ENCODE measurements at places on chromosomes 3 and 15. TPM values are rescaled to one million over a fixed set of nuclear protein-coding genes. Genes with fewer than 3 reads are reported as not detected.

- H3K36me3 ChIP-seq, result 0 out of 2 replicates have a peak, but pooled peaks cover 6% of the 10 kb centered on the region
- H3K27ac ChIP-seq, result peak overlapping the region; percentile 24
- peak overlapping the region; percentile 98 for H3K4me3 ChIP-seq
- no peak for DNase-seq
- H3K4me1 ChIP-seq, result peaks cover 44% of the 10 kb centered on the region
Measured at GRCh38 chr3:108223928-108224327, 1.7 kb upstream of the IFT57 start.

- peak overlapping the region; percentile 83 for H3K27ac ChIP-seq
- H3K4me1 ChIP-seq, result peaks cover 32% of the 10 kb centered on the region
- no peaks in the 10 kb centered on the region for H3K36me3 ChIP-seq
- DNase-seq, result no peak
Measured at GRCh38 chr3:23711916-23712494, 93.8 kb upstream of the UBE2E1 start.

The PGBD4 gene
- total RNA-seq, result 2.6 TPM

The CD96 gene
- not detected for total RNA-seq

The MTMR10 gene
- 44.3 TPM for total RNA-seq

DNA sequence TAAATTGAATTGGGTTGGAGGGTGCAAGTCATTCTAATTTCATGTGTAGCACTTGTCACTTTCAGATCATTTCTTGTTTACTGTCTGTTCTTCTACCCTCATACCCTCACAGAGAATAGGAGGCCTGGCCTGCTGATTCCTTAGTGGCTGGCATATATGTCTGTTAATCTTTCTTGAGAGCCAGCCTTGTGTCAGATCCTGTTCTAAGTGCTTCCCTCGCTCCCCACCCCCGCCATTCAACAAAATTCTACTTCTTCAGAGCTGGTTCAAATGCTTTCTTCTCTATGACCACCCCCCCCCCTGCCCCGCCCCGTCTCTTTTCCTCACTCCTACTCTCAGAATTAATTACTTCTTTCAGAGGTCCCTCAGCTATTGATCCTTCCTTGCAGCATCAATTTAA, 1.5 kb upstream of the U2SURP start:
- peak overlapping the region; percentile 99 for H3K4me3 ChIP-seq
- no peak for DNase-seq
- peaks cover 10% of the 10 kb centered on the region for H3K36me3 ChIP-seq

DNA sequence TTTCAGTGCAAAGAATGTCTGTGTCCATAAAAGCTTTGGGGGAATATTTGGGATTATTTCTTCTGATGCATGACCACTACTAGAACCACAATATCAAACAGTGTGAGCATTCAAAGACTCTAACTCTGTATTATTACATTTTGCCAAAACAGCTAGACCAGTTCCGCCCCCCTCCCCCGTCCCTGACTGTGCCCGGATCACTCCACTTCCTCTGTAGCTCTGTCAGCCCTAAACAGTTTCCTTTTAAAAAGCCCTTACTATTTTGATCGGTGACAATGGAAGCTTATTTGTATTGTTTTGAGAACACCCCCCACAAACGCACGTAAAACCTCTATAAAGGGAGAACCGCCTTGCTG, 36.6 kb upstream of the EPHB3 start:
- no peak overlapping the region for H3K27ac ChIP-seq
- H3K4me3 ChIP-seq, result peak overlapping the region; percentile 66
- peaks cover 23% of the 10 kb centered on the region for H3K4me1 ChIP-seq
- DNase-seq, result no peak

- H3K27me3 ChIP-seq, result no peaks in the 10 kb centered on the region
- peaks cover 40% of the 10 kb centered on the region for H3K4me1 ChIP-seq
- peak; percentile 17 for DNase-seq
- no peak overlapping the region for H3K27ac ChIP-seq
Measured at GRCh38 chr3:136078421-136079364, 113.2 kb downstream of the PPP2R3A start.

The ACKR4 gene
- total RNA-seq, result 1.1 TPM

DNA sequence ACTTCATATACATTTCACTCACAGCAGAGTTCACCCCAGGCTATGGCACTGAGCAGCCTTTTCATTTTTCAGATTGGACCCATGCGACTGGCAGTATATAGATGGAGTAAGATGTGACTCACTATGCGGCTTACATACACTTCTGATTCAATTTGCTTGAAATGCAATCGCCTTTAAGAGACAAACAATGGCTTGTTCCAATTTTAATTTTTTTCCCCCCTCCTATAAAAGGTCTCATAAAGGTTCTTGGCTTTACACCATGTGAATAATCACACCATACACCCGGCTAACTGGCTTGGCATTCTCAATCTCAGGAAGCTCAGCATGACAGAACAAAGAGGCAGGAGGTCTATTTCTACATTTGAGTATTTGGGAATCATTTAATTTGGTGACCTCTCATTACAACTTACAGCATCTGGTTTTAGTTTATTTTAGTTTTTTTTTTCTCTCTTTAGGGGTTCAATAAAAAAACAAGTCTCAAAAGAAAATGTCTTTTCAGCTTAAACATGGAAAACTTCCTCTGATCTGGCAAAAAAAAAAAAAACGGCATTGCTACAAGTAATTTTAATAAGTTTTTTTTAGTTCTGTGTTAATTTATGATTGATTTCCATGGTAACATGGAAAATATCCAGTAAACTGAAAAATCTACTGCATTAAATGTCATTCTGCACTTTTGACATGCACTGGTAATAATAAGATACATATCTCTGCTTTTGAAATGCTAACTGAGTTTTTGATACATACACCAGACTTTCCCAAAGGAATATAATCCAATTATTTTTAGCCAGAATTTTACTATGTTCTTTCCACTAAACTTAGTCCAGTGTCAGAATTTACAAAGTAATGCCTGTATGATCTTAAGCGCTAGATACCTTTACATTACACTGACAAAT, 38.8 kb downstream of the GADL1 start:
- no peak overlapping the region for H3K27ac ChIP-seq
- no peak for DNase-seq
- H3K27me3 ChIP-seq, result peaks cover 9% of the 10 kb centered on the region
- H3K36me3 ChIP-seq, result no peaks in the 10 kb centered on the region

GRCh38 chr15:84914909-84915605, 30.6 kb downstream of the SLC28A1 start:
- peak overlapping the region; percentile 72 for H3K27ac ChIP-seq
- H3K27me3 ChIP-seq, result no peaks in the 10 kb centered on the region
- no peaks in the 10 kb centered on the region for H3K36me3 ChIP-seq
- peak; percentile 89 for DNase-seq
- peaks cover 62% of the 10 kb centered on the region for H3K4me1 ChIP-seq

- no peak for DNase-seq
- no peak overlapping the region for H3K27ac ChIP-seq
- H3K4me1 ChIP-seq, result no peaks in the 10 kb centered on the region
- H3K27me3 ChIP-seq, result peaks cover 29% of the 10 kb centered on the region
- no peaks in the 10 kb centered on the region for H3K36me3 ChIP-seq
Measured at GRCh38 chr3:46829699-46830208, 33.5 kb downstream of the MYL3 start.

- peaks cover 7% of the 10 kb centered on the region for H3K27me3 ChIP-seq
- H3K27ac ChIP-seq, result peak overlapping the region; percentile 19
- peaks cover 61% of the 10 kb centered on the region for H3K4me1 ChIP-seq
- DNase-seq, result no peak
Measured at GRCh38 chr3:139319428-139320402, 24.1 kb upstream of the MRPS22 start.

The USP50 gene
- not detected for total RNA-seq

The FRMD4B gene
- not detected for total RNA-seq

DNA sequence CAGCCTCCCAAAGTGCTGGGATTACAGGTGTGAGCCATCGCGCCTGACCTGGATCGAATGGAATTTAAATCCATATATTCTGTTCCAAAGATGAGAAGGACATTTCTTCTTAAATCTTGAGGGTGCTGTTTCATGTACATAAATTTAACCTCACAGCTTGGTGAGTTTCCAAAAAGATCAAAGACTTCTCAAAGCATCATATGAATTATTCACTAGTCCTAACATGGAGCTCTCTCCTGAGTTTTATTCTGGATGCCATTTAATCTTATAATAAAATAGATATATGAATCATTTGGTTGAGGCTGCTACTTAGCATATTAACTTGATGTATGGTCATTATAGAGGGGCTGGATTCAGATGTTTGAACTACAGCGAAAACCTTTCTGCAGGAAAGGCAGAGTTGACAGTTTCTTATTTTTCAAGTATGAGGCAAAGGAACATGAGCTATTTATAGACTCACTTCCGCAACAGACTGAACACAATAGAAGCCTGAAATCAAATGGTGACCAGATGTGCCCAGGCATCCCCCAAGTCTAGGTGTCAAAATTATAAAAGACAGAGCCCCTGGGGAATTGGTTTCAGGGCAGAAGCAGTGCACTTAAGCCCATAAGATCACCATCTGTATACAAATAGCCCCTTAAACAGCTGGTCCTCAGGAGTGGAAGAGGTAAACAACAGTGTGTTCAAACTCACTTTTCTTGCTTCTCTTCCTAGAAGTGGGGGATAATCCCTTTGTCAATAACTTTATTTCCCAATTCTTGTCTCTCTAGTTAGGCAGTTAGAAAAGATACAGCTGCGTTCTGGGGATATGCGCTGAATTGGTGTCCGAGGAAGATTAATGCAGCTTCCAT, 29.7 kb downstream of the STARD9 start:
- H3K27ac ChIP-seq, result peak overlapping the region; percentile 72
- H3K4me1 ChIP-seq, result peaks cover 20% of the 10 kb centered on the region
- no peak for DNase-seq
- no peaks in the 10 kb centered on the region for H3K27me3 ChIP-seq
- H3K36me3 ChIP-seq, result peaks cover 6% of the 10 kb centered on the region

The PATL2 gene
- not detected for total RNA-seq

GRCh38 chr3:140395134-140396075, 282.5 kb upstream of the TRIM42 start:
- H3K36me3 ChIP-seq, result no peaks in the 10 kb centered on the region
- no peaks in the 10 kb centered on the region for H3K4me1 ChIP-seq
- no peak for DNase-seq
- no peak overlapping the region for H3K4me3 ChIP-seq
- H3K27me3 ChIP-seq, result no peaks in the 10 kb centered on the region
- H3K27ac ChIP-seq, result no peak overlapping the region

The CPN2 gene
- 0.15 TPM for total RNA-seq

DNA sequence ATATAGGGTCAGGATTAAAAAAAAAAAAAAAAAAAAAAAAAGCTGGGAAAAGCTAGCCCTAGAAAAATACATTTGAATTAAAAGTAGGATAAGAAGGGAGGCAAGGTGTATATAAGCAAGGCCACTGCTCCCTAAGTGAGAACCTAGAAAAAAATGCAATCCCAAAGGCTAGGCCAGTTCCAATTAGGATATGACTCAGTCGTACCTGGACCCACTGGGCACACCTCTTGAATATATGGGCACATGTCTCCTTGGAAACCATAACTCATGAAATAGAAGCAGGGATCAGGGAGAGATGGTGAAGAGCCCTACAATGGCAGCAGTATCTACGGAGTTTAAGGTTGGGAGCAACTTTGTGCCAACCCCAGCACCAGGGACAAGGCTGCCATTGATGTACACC, 314.1 kb upstream of the IL12A start:
- H3K36me3 ChIP-seq, result no peaks in the 10 kb centered on the region
- H3K4me1 ChIP-seq, result peaks cover 3% of the 10 kb centered on the region
- H3K27ac ChIP-seq, result no peak overlapping the region
- no peaks in the 10 kb centered on the region for H3K27me3 ChIP-seq
- DNase-seq, result no peak

DNA sequence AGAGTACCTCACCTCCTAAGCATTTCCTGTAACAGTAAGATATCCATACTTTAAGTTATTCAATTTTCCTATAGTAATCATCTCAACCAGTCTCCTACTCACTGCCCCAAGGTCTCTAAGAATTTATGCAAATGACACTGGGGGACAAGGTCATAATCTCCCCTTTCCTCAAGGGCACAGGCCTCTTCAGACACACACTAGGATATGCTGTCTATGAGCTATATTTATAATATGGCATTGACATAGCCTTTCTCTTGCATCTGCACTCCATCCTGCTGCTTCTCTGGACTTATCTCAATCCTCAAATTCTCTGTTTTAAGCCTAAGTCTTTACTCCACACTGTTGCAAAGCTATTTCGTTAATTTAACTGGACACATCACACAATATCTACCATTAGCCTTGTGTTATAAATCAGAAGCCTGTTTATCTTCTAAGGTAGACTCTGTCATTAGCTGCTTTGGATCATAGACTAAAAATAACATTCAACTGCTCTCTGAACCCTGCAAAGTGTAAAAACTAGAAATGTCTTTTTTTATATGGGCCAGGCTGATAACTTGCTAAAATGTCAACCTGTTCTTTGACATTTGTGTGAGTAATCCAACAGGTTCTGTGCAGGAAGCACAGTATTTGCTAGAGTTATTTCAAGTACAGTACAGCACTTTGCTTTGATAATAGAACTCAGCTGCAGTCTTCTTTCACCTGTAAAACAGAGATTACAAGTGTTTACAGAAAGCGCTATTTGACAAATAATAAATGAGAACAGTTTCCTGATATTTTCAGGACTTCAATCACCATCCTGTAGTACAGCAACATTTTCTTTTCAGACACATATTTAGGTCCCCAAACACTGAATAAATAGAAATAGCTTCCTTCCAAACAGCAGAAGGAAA, 17.8 kb upstream of the SEC62 start:
- H3K36me3 ChIP-seq, result 0 out of 2 replicates have a peak, but pooled peaks cover 5% of the 10 kb centered on the region
- peaks cover 12% of the 10 kb centered on the region for H3K27me3 ChIP-seq
- no peak for DNase-seq
- H3K4me3 ChIP-seq, result no peak overlapping the region
- no peak overlapping the region for H3K27ac ChIP-seq

DNA sequence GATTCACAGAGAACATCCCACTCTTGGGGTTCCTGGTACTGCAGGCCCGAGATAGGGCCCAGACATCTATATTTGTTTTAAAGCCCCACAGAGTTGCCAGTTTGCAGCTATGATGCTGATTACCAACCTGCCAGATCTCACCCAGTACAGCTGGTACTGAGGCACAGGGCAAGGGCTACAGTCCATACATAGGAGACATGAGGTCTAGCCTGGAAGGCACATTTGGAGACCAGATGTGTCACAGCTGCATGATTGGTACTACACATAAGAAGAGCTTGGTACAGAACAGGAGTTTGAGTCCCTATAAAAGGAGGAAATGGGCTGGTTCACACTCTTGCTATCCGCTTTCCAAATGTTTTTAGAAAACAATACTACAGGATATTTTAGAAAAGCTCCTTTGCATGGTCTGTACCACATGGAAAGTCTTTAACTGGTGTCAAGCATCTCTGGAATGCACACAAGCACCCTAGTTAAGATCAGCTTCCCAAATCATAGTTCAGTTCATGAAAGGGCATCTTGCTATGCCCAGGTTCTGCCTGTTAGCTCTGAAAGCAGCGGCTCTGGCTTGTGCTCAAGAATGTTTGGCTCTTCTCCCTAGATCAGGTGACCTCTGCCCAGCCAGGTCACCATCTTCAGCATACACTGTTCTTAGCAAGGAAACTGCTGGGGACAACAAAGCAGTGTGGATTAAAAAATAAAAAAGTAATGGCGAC, 20.6 kb downstream of the MTMR14 start:
- no peaks in the 10 kb centered on the region for H3K27me3 ChIP-seq
- peak overlapping the region; percentile 54 for H3K27ac ChIP-seq
- peak overlapping the region; percentile 30 for H3K4me3 ChIP-seq
- DNase-seq, result peak; percentile 12

The UMPS gene
- 25.2 TPM for total RNA-seq

Data from HFFc6 (cell line).